ENCODE measurements at places on chromosomes 2 and 18.

DNA sequence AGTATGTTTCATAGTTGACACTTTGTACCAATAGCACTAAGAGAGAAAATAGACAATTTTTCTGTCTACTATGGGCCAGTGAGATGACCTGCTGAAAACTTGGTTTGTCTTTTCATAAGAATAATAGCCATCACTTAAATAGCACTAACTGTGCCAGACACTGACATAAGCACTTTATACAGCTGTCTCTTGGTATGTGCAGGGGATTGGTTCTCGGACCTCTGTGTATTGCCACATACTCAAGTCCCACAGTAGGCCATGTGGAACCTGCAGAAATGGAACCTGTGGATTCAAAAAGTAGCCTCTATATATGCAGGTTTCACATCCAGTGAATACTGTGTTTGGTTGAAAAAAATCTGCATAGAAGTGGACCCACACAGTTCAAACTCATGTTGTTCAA is 126.7 kb downstream of the XRCC5 start:
- no peak for DNase-seq

DNA sequence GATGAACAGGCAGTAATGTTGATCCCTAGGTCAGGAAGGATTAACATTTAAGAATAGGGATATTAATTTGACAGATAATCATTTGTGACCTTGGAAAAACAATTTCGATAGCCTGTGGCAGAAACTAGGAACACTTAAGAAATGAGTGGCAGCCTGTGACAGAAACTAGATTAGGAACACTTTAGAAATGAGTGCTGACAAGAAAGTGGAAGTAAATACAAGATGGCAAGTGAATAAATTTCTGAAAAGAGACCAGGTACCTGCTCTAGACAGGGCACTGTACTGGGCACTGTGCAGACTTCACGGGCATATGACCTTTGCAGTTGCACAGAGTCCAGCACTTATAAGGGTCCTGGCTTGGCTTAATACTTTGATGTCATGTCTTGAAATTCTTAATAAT is 5.5 kb upstream of the HNRNPA3 start:
- no peak for DNase-seq

- DNase-seq, result no peak
Measured at GRCh38 chr2:215797676-215798075, 215.7 kb downstream of the MREG start.

- DNase-seq, result no peak
Measured at GRCh38 chr18:7953095-7953958, 386.2 kb downstream of the PTPRM start.

DNA sequence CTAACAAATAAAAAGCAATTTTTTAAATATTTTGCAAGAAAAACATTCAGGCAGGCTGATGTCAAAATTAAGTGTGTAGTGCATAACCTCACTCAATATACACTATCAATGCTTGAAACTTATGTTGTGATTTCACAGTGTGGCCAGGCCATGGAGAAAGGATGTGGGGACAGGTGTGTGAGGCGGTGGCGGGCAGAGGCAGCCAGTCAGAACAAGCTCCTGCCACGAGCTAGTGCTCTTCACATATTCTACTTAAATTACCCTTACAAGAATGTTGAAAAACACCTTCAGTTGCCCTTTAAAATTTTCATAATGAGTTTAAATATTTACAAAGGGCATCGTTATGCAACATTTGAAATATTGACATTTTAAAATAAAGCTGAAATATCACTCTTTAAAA is 43.2 kb downstream of the CYB5A start:
- no peak for DNase-seq

- DNase-seq, result no peak
Measured at GRCh38 chr2:235518322-235519090, 24.7 kb downstream of the AGAP1 start.

GRCh38 chr2:64489081-64489751 is 34.9 kb upstream of the AFTPH start:
- DNase-seq, result no peak

GRCh38 chr2:12918138-12918834 is 201.6 kb downstream of the TRIB2 start:
- no peak for DNase-seq

GRCh38 chr18:78925557-78926242 is 53.9 kb upstream of the SALL3 start:
- no peak for DNase-seq

- DNase-seq, result no peak
Measured at GRCh38 chr2:177666408-177666807, 273.8 kb downstream of the AGPS start.

DNA sequence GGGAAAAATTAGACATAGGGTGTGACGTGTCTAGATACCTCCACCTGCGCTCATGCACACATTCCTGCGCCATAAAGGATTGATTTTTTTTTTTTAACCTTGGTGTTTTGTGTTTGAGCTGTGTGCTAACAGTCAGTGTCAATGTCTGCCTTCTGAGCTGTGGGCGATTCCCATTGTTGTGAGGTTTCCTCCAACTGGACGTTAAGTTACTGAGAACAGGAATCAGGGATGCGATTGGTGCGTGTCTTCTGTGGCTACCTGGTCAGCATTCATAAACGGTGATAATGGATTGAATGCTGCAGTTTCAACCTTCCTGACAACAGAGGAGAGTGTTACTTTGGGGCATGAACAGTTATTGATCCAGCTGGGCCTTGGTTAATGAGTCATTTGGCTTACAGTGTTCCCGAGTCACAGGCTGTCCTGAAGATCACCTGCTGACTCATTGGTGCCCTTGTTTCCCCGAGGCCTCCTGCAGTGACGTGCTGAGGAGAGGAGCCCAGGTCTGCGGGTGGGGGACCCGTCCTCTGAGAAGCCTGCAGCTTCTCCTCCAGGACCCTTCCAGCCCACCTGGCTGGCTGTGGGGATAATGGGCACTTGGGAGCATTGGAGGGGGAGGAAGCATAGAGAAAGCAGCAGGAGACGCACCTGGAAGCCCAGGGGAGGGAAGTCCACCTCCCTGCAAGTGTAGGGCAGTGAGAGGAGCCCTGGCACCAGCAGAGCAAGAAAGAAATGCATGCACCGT is 25.8 kb upstream of the CABYR start:
- no peak for DNase-seq

- DNase-seq, result no peak
Measured at GRCh38 chr2:120456867-120457266, 110.9 kb downstream of the INHBB start.

- DNase-seq, result no peak
Measured at GRCh38 chr2:11539317-11540147, 5.7 kb downstream of the GREB1 start.

DNA sequence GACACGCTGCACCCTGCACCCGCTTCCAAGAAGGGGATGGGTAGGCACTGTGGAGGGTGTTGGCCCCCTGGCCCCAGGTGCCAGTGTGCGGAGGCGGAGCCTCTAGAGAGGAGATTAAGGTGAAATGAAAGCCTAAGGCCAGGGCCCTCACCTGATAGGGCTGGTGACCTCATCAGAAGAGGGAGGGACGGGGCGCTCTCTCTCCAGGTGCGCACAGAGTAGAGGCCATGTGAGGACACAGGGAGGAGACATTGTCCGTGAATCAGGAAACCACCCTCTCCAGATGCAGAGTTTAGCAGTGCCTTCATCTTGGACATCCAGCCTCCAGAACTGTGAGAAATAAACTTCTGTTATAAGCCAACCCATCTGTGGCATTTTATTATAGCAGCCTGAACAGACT is 62.3 kb downstream of the PSMG2 start:
- DNase-seq, result no peak

GRCh38 chr2:74334931-74335333 is 8.3 kb downstream of the SLC4A5 start:
- DNase-seq, result peak; percentile 75

DNA sequence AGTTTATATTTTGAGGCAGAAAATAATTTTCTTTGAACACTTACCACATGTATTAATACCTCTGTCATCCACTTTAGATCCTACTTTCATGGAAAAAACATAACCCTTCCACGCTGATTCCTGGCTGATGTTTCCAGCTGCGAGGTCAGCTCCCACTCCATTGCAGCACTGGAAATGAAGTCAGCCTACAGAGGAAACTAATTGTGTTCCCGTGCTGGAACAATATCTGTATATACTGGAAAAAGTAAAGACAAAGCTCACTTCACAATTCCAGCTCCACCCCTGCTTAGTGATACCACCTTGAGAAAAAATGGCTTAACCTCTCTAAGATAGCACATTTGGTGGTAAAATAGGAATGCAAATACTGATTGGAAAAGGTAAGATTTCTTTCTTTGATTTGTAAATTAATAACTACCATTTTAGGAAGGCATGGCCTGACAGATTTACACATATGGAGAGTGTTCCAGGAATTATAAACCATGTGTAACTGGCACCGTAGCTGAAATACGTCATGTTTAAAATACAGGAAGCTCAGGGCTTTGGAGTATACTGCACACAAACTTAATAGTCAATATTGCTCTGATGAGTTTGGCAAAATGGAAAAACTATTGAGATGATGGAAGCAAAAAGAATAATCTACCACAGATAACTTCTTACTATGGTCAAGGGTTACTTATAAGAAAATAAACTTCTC is 90.0 kb downstream of the TRIB2 start:
- no peak for DNase-seq

- DNase-seq, result no peak
Measured at GRCh38 chr2:81266106-81266505, 961.6 kb upstream of the LRRTM1 start.

GRCh38 chr2:201176081-201176481 is 6.9 kb upstream of the CASP10 start:
- no peak for DNase-seq

GRCh38 chr18:46002934-46003333 is 35.8 kb upstream of the EPG5 start:
- no peak for DNase-seq

Measured in effector CD4-positive, alpha-beta T cell (primary cell).